ENCODE measurements at places on chromosomes 2 and 18.

GRCh38 chr18:23740105-23740830 is 51.0 kb downstream of the LAMA3 start:
- DNase-seq, result no peak

GRCh38 chr2:148794558-148794957 is 80.5 kb upstream of the KIF5C start:
- DNase-seq, result no peak

GRCh38 chr2:174957050-174957449 is 48.1 kb downstream of the CHN1 start:
- no peak for DNase-seq

DNA sequence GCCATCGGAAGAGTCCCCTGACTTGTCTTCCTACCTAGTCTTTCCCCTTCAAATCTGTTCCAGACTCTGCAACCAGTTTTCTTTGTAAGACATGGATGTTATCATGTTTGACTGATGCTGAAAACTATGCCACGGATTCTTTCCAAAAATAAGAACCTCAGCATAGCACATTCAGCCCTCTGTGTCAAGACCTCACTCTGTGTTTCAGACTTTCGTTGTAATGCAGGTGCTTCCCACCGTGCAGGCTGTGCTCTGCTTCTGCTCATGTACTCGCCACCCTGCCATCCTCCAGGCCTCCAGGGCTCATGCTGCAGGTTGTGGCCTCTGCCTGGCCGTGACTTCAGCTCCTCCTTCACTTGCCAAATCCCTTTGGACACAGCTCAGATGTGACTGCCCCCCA is 347.0 kb upstream of the RAB12 start:
- DNase-seq, result no peak

GRCh38 chr2:65554765-65555591 is 122.6 kb upstream of the SPRED2 start:
- no peak for DNase-seq

GRCh38 chr2:178650554-178650953 is 156.7 kb downstream of the TTN start:
- DNase-seq, result no peak

GRCh38 chr18:44844486-44844885 is 163.8 kb downstream of the SETBP1 start:
- no peak for DNase-seq

DNA sequence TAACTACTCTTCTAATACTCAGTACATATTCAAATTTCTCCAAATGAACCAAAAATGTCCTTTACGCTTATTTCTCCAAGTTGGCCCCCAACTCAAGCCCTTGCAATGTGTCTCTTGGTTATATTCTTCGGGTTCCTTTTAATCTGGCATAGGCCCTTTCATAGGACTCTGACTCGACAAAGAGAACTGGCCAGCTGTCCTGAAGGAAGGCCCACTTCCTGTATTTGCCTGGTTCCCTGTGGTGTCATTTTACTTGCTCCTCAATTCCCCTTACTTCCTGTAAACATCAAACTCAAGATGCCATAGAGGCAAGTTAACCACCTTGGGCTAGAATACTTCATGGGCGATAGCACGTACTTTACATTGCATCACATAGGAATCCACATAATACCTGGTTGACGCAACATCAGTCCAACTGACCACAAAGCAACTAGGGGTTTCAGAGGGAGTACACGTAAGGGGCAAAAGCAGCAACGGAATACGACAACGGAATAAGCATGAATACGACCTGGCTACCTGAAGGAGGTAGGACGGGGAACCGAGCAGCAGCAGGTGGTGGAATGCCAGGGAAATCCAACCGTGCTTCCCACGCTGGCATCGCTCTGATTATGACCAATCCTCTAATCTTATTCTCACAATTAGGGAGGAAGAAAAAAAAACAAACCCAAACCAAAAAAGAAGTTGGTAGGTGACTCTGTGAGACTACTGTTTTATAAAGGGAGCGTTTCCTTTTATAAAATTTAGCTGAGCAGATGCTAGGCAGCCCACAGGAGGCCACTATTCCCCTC is 823 bp upstream of the GORASP2 start:
- no peak for DNase-seq

GRCh38 chr2:85577386-85578242 is at the start of gene VAMP8:
VAMP8 (plus strand) TSS chr2:85577586; CDS start chr2:85577647, 61 bp downstream.
- no peak for DNase-seq

GRCh38 chr2:25506226-25506625 is 164.5 kb upstream of the DNMT3A start:
- no peak for DNase-seq

- DNase-seq, result no peak
Observed at GRCh38 chr2:134745023-134745422, 26.2 kb upstream of the TMEM163 start.

GRCh38 chr2:96869822-96870625 is at the start of gene SEMA4C:
SEMA4C (minus strand) TSS chr2:96870080; CDS start chr2:96867886, 2,194 bp downstream.
- no peak for DNase-seq

DNA sequence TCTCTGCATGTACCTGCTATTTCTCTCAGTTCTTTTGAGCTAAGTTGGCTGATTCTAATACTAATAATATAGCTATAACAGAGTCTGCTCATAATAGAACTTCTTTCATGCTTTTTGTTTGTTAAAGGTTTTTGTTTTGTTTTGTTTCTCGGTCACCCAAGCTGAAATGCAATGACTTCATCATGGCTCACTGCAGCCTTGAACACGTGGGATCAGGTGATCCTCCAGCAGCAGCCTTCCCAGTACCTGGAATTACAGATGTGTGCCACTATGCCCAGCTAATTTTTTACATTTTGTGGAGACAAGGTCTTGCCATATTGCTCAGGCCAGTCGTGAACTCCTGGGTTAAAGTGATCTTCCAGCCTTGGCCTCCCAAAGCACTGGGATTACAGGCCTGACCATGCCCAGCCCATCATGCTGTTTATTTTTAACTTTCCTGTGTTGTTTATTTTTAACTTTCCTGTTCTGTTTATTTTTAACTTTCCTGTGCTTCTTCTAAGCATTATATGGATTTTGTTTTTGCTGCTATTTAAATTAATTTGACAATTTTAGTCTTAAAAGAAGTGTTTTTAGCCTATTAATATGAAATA is 763.8 kb upstream of the CDH7 start:
- DNase-seq, result no peak

GRCh38 chr2:70328921-70329561 is 27.2 kb upstream of the FAM136A start:
- DNase-seq, result no peak

- no peak for DNase-seq
Observed at GRCh38 chr2:1954061-1954460, 209.7 kb upstream of the PXDN start.

DNA sequence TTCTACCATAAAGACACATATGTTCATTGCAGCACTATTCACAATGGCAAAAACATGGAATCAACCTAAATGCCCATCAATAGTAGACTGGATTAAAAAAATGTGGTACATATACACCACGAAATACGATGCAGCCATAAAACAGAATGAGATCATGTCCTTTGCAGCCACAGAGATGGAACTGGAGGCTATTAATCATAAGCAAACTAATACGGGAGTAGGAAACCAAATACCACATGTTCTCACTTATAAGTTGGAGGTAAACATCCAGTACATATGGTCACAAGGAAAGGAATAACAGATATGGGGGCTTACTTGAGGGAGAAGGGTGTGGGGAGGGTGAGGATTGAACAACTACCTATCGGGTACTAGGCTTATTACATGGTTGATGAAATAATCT is 7.7 kb downstream of the HMSD start:
- no peak for DNase-seq

DNA sequence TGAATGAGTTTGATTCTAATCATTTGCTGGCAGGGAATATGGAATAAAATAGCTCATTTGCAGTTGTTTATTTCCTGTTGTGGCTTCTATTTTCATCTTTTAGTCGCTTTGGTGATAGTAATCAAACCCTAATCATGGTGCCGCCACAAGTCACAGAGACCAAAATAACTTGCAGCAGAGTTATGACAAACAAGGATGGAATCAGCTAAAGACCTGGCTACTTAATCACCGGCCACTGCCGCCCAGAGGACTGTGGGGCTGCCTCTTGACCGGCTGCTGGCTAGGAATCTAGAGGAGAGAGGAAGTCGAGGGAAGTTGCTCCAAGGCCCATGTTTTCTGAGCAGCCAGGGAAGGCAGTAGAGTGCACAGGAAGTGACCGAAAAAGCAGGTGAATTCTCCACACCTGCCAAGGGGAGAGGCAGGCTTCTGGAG is 5.1 kb upstream of the SMAD7 start:
- peak; percentile 84 for DNase-seq

DNA sequence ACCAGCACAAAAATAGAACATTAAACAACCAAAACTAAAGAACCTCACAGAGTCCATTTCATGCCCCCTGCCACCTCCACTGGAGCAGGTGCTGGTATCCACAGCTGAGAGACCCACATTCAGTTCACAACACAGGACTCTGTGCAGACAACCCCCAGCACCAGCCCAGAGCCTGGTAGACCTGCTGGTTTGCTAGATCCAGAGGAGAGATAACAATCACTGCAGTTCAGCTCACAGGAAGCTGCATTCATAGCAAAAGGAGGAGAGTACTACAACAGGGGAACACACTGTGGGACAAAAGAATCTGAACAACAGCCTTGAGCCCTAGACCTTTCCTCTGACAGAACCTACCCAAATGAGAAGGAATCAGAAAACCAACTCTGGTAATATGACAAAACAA is 326.7 kb downstream of the METTL4 start:
- DNase-seq, result no peak

DNA sequence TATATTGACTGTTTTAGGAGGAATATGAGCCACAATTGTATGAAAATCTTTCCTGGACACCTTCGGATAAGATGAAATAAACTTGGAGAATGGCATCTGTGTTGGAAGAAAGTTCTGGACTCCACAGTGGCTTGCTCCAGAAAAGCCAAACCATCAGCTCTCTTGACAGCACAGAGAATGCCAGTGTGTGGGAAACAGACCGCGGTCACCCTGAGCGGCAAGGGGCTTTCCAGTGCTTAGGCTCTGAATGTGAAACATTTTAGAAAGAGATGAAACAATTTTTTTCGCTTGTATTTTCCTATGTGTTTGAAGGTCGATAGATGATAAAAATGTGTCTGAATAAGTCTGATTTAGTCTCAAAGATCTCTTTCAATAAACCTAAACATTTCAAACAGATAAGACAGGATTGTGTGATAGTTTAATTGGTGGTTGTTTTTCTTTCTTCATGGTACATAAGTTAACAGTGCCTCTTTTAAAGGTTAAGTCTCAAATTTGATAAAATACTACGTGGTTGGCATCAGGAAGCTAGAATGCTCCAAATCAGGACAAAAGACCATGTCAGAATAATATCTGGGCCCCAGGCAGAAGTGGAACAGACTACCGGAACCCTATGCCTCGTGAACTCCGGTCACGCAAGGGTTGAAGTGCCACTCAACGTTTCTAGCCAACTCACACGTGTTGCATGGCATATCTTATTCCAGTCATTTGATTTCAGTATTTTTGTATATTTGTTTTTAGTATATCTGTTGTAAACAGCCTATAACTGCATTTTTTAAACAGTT is 28.9 kb downstream of the PTGR3 start:
- no peak for DNase-seq

DNA sequence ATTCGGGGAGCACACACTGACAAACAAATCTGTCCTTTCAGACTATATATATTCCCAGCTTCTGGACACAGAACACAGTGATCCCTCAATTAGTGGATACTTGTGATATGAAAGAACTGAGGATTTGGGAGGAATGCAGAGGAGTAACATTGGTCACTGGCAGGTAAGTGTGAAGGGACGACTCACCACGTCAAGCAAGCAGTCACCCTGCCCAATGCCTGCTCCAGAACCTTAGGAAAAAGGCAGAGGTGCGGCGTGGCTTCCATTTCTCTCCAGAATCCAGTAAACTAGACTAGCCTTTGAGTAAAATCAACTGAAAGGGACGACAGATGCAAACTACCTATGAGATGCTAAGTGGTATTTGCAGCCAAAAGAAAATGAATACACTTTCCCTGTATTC is 1.1 kb downstream of the CCDC93 start:
- DNase-seq, result no peak

- DNase-seq, result no peak
Observed at GRCh38 chr2:221388891-221389290, 183.2 kb downstream of the EPHA4 start.

GRCh38 chr2:195563857-195564512 is 93.0 kb upstream of the SLC39A10 start:
- DNase-seq, result no peak

GRCh38 chr2:177584030-177584692 is 191.6 kb downstream of the AGPS start:
- no peak for DNase-seq

DNA sequence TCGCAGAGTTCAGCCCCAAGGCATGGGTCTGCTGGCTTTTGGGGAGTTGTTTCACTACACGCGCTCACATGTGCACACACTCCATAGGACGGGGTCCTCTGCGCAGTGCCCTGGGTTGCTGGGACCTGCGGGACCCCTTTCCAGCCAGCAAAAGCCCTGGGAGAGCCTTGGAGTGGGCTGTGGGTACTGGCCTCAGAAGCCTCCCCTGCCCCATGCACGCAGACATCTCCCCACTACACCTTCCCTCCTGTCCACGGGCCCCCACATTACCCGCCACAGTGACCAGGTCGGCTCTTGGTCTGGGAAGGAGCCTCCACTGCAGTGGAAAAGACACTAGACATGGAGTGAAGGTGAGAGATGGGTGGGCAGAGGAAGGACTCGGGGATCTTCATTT is 48.5 kb downstream of the FAM168B start:
- DNase-seq, result no peak

DNA sequence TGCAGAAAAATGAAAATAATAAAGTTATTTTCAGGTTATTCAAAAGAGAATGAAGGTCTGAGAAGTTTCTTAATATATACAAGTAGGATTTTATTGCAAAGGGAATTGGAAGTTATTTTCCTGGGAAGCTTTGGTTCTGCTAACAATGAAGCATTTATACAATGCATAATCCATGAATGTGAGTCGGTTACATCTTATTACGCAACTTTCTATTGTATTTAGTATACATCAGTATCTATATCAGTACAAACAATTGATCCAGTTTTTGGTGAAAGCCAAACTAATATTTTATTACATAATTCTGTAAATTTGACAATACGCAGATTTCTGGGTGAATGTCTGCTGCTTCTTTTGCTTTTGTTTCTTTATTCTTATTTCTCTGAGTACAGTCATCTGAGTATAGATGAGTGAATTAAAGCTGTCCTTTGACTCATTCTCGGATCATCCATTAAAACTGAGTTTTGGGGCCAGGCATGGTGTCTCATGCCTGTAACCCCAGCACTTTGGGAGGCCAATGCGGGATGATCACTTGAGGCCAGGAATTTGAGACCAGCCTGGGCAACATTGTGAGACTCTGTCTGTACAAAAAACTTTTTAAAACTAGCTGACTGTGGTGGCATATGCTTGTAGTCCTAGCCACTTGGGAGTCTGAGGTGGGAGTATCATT is 108.5 kb downstream of the SOCS6 start:
- no peak for DNase-seq

GRCh38 chr18:39058386-39059000 is 1492.9 kb upstream of the CELF4 start:
- DNase-seq, result no peak
